Fibroblast of mammary gland (primary cell): ENCODE measurements at places on chromosomes 7 and 10.

GRCh38 chr10:65313406-65313805, 1612.4 kb upstream of the LRRTM3 start:
- DNase-seq: no peak

- no peak for DNase-seq
These were observed 1077.4 kb downstream of the REEP3 start for GRCh38 chr10:64598600-64598999.

DNA sequence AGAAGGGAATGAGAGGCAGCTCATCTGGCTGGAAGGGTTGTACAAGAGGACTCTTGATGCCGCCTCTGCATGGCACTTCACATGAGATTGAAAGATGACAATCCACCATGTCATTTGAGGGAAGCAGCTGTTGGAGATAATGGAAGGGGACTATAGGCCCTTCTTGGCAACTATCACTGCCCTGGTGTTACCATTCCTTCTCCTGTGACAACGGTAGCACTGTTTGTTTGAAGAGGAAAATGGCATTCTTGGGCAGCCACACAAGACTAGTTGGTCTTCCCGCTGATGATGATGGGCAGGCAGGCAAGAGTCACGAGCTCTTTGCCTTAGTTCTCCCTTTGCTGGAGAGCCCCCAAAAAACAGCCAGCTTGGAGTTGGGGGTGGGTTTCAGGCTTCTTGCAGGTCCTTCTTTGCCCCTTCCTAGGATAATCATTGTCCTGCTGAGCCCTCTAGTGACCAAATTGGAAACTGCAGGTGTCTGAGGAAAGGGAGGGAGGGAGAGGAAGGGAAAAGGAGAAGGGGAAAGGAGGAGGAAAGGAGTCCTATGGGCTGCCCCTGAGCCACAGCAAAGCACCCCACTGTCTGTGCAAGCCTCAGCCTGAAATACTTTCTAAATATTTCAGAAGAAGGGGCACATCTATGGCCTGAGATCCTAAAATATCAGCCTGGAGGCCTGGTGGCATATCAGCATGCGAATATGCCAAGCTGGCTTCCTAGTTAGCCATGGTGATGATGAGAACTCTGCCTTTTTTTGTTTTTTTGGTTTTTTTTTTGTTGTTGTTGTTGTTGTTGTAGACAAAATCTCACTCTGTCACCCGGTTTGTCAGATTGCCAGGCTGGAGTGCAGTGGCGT, 165.6 kb upstream of the KMT2E start:
- peak; percentile 35 for DNase-seq

DNA sequence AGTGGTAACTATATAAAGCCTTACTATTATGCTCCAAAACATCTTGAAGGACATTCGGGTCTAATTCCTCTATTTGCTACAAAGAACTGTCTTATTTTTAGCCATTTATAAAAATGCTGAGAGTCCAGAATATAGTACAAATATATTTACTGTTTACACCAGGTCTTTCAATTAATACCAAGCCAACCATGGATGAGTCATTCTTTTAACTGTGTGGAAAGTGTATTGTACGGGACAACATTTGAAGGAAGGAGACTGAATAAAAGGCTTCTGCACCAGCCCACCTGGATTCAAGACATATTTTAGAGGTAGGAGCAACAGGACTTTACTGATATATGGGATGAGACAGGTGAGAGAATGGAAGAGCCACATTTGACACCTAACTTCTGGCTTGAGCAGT, 35.4 kb downstream of the MASTL start:
- no peak for DNase-seq

GRCh38 chr10:63352976-63353375, 112.8 kb downstream of the JMJD1C start:
- DNase-seq: no peak

DNA sequence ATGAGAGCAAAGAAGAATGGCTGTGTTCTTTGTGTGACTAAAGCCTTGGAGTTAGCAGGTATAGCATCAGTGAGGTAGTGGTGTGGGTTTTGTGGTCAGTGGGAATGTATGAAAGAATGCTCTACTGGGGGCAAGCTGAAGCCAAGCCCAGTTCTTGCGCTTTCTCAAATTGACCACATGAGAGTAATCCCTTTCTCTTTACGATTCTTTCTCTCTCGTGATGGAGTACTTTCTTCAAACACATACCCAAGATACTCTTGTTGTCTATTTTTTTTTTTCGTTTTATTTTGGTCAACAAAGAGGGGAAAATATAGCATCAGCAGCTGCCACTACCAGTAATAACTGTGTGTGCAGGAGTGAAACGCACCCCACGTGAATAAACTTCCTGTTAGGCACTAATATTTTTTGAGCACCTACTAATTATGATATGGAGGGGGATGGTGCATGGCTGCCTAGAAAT, 8.4 kb upstream of the PANK1 start:
- DNase-seq: peak; percentile 17

DNA sequence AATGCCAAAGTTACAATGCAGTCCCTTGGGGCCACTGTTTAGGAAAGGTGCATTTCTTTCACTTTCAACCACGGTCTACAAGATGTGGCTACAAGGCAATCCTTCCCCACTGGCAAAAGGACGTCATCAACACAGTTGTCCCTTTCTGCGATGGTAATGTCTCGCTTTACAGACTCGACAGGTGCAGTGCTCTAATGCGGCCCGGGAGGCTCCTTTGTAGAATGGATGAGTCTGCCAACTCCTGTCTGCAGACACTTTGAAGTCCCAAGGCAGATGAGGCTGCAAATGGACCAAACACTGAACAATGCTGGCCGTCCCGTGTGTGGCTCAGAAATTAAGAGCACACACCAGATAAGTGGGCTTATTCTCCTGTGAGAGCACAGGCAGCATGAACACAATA, 133.7 kb downstream of the PIP4K2A start:
- no peak for DNase-seq

DNA sequence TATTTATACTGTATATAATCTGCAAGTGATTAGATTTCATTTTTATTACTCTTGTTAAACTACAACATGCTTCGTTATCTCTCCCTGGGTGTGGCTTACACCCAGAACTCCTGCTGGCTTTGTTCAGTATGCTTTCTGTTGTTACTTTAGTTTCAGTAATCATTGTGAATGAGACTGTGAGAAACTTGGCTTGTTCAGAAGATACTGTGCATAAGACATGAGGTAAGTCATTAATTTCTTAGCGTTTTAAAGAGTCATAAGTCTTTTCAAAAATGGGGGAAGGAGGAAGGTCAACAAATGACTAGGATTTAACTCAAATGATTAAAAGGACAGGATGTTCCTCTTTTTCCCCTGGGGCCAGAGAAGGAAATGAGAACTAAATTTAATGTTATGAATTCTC, 11.6 kb upstream of the ADD3 start:
- DNase-seq: peak; percentile 73

- DNase-seq: no peak
These were observed 112.5 kb downstream of the EGFR start for GRCh38 chr7:55131142-55131929.

DNA sequence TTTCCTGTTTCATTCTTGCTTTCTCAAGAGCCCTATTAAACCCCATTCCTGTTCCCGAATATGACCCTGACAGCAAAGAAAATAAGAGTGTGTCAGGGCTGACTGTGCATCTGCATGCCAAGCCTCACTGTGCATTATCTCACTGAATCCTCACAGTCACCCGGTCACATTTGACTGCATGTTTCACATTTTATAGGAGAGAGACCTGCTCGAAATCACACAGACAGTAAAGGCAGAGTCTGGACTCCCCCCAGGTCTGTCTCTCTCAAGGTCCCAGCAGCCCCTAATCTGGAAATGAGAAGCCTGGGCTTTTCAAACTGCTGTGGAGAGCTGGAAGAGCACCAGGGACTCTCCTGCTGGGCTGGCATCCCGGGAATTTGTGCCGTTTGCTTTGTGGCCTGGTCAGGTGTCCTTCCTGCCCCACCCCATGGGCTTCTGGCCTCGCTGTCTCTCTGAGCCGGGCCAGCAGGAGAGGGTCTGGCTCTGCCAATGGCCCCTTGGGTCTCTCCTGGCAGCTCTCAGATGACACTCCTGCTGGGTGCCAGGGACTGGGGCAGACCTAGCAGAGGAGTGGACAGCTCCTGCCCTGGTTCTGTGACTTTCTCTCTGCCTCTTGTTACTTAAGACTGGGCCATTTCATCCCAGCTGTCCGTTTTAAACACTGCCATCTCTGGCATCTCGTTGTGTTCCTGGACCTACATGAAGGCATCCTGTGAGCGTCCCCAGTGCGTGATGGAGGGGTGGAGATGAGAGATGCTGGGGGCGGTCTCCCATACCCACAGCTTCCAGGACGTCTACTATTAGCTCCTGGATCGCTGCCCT, 173.6 kb downstream of the ARHGAP12 start:
- peak; percentile 33 for DNase-seq

GRCh38 chr10:2460812-2461211, 606.5 kb upstream of the PFKP start:
- DNase-seq: no peak

DNA sequence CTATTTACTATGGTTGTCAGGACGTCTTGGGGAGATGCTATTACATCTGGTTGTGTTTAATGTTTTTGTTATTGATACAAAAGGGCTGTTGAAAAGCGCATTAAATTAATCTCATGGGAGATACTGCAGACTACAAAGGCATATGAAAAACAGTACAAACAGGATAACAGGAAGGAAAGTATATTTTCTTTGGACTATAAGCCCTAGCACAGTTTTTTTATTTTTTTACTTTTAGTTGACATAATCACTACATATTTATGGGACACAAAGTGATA, 341.3 kb downstream of the ARL4A start:
- DNase-seq: peak; percentile 14

GRCh38 chr10:110708776-110709443, 64.8 kb downstream of the RBM20 start:
- DNase-seq: no peak

- no peak for DNase-seq
These were observed 70.7 kb downstream of the CRPPA start for GRCh38 chr7:16350634-16351033.

DNA sequence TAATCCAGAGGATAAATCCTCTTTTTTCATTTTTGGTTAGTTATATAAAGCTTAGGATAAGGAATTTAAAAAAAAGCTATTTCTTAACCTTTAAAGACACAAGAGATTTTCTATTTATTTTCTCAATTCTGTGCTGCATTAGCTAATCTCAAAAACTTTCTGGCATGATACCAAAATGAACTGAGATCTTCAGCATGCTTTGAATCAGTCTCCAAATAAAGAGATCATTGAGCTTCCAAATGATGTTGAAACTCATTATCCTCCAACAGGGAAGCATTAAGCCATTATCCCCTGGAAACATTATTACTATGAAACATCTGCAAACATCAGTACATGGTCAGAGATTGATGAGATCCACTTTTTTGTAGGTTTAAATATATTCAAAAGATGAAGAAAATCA, 350.3 kb upstream of the TEX47 start:
- DNase-seq: no peak

DNA sequence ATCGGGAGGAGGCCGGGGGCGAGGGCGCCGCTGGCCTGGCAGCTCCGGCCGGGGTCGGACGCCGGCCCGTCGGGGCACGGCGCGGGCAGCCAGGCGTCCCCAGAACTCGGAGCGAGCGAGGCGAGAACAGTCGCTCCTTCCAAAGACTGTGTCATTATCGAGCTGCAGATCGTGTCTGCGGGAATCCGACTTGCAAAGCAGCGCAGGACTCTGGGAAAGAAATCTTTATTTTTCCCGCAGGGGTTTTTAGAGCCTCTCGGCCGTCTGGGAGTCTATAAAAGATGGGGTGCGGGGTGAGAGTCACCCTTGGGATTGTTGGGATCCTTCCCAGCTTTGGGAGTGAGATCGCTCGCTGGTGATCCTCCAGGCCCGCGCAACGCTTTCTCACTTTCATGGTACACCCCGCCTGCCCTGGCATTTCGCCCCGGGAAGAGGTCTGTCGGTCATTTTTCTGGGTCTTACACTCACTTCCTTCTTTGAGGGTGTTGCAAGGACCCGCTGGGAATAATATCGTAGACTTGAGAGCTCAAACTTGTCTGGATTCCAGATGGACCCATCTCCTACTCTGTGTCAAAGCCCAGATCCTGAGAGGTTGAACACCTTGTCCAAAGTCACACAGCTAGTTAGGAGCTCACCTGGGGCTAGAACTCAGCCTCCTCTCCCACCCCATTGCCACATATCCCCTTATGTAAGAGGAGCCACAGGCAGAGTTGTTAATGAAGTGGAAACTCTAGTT, 1.0 kb downstream of the UBTD1 start:
- DNase-seq: peak; percentile 77

GRCh38 chr10:110207011-110207804, at the start of gene MXI1:
TSS of gene MXI1 (plus strand) at chr10:110207605. CDS start at chr10:110207809, 204 bp downstream.
- DNase-seq: peak; percentile 84

GRCh38 chr7:87013136-87013839, 46.2 kb downstream of the ELAPOR2 start:
- no peak for DNase-seq

- no peak for DNase-seq
These were observed 33.9 kb downstream of the PPIF start for GRCh38 chr10:79380946-79381721.

GRCh38 chr7:11247545-11247944, 273.9 kb downstream of the PHF14 start:
- no peak for DNase-seq

- no peak for DNase-seq
These were observed 572.9 kb upstream of the PFKP start for GRCh38 chr10:2494399-2494798.

- DNase-seq: no peak
These were observed 52.2 kb downstream of the UNCX start for GRCh38 chr7:1284743-1285458.

DNA sequence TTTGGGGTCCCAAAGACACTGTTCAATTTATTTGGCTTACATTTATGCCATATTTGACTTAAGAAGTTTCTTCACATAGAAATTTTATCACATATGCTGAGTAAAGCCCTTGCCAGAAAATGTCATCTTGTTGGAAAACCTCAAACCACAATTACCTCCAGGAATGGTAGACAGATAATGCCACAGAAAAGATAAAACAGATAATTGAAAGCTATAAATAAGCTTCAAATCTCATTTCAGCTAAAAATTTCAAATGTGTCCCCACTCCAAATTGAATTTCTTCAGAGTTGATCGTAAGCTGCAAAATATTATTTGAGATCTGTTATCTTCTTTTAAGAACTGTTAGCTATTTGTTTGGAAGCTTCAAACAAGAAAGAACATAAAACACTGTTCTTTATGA, 176.4 kb upstream of the PTN start:
- DNase-seq: peak; percentile 8
